NCI-H1105 (cell line): ENCODE measurements at places on chromosomes 6 and 20.

DNA sequence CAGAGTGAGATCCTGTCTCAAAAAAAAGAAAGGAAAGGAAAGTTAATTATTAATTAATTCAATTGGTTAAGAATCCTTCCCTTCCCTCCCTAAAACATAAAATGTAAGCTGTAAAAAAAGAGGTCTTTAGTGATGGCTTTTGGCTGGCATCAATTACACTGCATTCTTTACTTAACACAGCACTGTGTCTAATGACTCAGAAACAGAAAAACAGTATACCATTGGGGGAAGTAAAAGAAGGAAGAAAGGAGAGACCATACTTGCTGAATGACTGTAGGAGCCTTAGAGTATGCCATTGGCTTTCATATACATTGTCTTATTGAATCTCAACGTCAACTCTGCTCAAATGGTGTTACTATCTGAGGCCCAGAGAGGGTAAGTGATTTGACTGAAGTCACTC is 18.3 kb upstream of the CITED2 start:
- DNase-seq = no peak

DNA sequence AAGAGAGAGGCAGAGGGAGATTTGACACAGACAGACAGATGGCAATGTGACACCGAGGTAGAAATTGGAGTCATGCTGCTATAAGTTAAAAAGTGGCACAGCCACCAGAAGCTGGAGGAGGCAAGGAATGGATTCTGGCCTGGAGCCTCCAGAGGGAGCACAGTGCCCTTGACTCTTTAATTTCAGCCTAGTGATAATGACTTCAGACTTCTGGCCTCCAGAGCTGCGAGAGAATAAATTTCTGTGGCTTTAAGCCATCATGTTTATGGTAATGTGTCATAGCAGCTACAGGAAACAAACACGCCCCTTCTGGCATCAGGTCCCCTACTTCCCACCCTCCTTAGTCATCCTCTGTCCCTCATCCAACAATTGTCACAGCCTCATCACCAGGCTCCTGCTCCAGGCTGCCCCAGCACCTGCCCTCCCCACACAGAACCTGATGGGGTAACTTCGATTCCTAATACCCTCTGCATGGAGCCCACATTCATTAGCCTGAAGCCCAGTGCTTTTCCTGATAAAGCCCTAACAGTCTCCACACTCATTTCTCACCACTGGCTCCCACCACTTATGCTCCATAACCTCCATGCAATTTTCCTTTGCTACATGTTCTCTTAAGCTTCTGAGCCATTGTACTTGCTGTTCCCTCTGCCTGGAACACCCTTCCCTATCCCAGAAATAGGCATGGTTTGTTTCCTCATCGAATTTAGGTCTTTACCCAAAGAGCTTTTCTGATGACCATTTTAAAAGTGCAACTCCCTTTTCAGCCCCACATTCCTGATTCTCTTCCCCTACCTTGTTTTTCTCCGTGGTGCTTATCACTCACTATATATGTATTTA is 69.7 kb upstream of the TOX2 start:
- peak; percentile 34 for DNase-seq

DNA sequence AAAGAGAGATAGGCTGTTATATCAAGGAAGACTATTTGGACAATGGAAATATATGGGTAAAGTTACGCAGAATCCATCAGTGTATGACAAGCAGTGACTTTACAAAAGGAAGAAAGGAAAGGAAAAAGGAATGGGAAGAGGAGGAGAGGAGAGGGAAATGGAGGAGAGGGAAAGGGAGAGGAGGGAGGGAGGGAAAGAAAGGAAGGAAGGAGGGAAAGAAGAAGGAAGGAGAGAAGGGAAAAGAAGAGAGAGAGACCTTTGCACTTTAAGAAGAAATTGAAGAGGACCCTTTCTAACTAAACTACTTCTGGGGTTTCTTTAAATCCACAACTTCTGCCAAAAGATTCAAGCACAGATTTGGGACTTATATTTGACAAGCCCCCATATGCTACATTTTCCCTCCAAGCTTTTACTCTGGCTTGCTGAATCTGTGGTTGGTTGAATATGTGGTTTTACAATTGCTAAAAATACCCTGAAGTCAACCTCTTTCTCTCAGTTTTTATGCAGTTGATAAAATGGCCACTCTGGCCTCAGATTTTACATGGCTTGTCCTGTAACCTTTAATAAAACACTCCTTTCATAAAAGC is 120.8 kb upstream of the RAB32 start:
- DNase-seq = no peak

- no peak for DNase-seq
Measured at GRCh38 chr6:71420095-71420692, 131.6 kb downstream of the OGFRL1 start.

DNA sequence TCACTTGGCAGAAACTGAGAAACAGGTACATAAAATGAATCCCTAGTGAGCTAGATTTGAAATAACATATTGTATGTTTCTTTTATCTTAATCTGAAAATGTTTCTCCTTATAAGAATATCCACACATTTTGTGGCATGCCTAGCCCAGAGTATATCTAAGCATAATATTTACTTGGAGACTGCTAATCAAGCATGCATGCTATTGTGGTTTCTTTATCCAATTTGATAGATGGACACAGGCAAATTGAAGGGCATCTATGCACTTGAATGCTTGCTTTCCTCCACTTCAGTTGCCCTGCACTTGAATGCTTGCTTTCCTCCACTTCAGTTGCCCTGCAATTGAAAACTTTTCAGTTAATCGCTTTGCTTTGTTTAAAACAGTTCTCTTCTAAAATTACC is 729.8 kb downstream of the TBC1D32 start:
- no peak for DNase-seq

- no peak for DNase-seq
Measured at GRCh38 chr6:33343953-33344611, 26.5 kb upstream of the ZBTB22 start.

GRCh38 chr20:54231036-54231435 is 23.1 kb downstream of the PFDN4 start:
- no peak for DNase-seq

GRCh38 chr20:8326191-8326590 is 194.1 kb downstream of the PLCB1 start:
- no peak for DNase-seq

DNA sequence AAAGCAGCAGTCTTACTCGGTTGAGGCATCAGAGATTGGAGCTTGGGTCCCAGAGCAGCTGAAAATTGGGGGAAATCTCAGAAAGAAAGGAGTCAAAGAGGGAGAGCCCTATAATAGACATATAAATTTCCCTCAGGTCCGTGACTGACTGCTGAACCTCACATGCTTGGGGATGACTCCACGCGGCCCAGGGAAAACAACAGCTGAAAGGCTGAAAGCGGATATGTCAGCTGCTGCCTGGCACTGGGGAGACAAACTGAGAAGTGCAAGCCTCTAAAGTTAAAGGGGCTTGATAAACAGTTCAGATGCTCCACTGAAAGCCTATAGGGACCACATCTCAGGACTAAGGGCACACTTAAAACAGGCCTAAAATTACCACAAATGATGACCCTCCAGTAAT is 255.9 kb upstream of the RIN2 start:
- DNase-seq = no peak
